ENCODE measurements at places on chromosomes 4 and X.

- DNase-seq: no peak
These were observed 164.0 kb downstream of the PRKX start for GRCh38 chrX:3549411-3549911.

- no peak for DNase-seq
These were observed 834 bp downstream of the NHS start for GRCh38 chrX:17375637-17376430.

GRCh38 chr4:86092684-86093083, 267.2 kb downstream of the MAPK10 start:
- no peak for DNase-seq

DNA sequence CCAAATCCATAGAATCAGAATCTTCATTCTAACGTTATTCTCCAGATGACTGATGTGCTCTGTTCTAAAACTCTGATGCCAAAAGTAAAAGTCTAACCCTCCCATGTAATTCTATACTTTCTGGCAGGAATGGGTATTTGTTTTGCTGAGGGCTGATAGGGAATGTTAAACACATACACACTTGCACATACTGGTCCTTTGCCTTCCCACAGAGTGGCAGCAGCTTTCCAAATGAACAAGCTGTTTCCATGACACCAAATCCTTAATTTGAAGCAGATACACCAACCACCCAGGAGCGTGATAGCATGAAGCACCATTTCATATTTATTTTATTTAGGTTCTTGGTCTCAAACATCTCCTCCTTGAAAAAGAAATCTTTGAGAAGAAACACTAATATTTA, 155.5 kb upstream of the PRDX4 start:
- DNase-seq: no peak

DNA sequence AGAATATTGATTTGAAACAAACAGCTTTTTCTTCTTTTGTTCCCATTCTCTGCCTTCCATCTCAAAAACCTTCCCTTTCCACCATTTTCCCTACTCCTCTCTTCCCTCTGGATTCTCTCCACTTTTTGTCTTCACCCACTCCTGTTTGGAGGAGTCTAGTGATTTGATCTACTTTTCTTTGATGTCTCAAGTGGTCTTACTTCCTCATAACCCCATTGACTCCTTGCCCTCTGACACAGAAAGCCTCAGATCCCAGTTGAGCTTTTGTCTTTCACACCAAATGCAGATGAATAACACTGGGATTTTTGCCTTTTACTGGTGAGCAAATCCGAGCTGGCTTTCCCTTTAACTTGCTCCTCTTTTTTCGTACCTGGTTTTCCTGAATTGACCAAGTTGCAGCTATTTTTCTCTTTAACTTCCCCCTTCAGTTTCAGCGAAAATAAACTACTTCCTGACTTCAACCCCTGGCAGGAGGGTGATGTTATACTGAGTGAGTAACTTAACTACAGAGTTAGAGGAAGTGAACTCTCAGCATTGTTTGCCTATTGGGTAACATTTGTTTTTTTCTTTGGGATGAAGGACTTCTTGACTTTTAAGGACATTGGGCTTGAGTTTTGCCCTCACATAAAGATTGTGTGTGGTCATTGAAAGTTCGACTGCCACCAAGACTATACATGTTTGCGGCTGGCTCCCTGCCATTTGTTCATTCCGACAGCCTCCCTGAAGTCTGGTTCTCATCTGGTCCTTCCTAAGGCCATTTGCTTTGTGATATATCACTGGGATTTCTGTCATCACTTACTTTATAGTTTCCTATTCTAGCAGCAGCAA, 392.8 kb upstream of the NR3C2 start:
- no peak for DNase-seq

- DNase-seq: no peak
These were observed 128.3 kb upstream of the MED14 start for GRCh38 chrX:40863671-40864070.

Measured in activated T-helper 1 cell treated with anti-CD3 and anti-CD28 coated beads, Interleukin-2, amount 50 U/mL, for 16 hours (primary cell).